ENCODE measurements at places on chromosomes 6 and 20.

- no peak for DNase-seq
These were observed 137.0 kb upstream of the TNFAIP3 start for GRCh38 chr6:137729866-137730629.

DNA sequence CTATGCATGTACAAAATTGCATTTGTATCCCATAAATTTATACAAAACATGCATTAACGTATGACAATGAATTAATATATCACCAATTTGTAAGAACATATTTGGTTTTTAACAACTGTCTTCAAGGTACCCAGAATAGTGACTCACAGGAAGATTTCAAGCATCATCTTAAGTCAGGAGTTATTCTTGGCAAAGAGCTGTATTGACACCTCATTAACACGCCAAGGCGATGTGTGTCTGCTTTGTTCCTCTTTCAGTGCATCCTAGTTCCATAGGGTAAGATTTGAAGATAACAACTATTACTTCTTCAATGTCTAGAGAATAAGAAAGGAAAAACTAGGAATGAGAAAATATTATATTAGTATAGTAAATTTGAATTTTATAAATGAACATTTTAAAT, 35.8 kb upstream of the TPD52L1 start:
- DNase-seq = no peak

DNA sequence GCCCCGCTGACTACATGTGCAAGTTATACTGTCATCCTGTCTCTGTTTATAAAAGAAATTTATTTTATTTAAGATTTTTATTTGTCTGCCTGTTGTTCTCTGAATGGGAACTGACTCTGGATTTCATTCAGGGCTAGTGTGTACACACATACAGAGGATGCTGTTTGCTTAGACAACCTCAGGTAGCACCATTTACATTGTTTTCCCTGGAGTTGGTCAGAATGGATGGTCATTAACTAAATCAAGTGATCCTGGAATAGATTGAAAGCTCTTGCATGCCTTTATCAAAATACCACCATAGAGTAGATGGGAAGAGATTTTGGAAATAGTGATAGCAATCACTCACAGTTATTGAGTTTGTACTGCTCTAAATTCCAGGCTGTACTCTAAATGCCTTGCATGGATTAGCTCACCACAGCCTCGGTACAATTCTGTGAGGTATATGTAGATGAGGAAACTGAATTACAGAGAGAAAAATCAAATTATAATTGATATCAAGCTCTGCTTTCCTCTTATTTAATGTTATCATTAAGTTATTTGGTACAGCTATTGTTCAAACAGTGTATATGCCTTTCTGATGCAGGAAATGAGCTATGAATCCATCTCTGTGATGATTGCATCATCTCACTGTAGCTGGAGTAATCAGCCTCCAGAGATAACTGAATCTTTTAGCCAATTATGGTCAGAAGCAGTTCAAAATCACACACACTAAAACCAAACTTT, 51.9 kb downstream of the RNF217 start:
- DNase-seq = no peak

DNA sequence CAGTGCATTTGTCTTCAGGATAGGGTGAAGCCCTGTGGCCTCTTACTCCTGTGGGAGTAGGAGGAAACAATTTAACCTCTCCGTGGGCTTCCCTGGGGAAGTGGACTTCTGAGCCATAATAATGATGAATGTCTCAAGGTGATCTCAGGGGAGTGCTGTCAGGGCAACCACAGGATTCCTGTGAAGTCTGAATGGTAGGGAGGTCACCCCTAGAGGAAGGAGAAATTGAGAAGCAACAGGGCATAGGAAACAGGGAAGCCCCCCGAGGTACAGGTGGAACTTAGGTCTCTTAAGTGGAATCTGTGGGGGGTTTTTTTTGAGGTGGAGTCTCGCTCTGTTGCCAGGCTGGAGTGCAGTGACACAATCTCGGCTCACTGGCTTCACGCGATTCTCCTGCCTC, 26.9 kb downstream of the STK35 start:
- no peak for DNase-seq

DNA sequence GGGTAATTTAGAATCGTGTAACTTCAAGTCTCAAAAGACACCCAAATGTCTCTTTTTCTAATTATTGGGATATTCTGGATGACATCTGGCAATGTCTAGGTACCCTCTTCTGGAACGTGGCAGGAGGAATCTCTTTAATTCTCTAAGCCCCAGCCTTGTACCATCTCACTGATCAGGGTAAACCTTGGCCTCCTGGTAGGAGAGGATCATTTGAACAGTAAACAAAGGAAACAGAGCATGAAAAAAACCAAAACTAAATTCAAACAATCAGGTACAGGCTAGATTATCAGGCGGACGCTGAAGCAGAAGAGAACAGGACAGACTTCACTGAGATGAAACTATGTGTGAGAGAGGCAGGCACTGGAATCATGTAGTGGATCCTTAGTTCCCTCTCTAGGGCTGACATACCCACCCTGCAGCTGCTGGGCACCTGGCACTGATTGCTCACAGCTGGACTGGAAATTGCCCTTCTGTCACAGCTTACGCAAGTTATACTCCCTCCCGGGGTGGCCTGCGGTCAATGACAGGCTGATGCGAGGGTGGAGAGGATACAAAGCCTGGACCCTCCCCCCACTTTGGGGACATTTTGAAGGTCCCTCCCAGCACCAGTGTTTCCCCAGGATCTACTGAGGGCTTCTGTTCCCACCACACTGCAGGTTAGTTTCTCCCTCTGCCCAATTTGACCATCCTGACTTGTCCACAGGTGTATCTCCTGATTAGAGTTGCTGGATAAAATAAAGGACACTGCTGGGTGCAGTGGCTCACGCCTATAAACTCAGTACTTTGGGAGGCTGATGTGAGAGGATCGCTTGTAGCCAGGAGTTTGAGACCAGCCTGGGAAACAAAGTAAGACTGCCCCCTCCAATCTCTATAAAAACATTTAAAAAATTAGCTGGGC, 20.6 kb upstream of the ZBTB24 start:
- no peak for DNase-seq
